Frontal cortex (tissue), 4 donors: ENCODE measurements at places on chromosomes 4 and X.

- no peak for DNase-seq
These were observed 9.6 kb downstream of the SLC25A5 start for GRCh38 chrX:119477812-119478232.

DNA sequence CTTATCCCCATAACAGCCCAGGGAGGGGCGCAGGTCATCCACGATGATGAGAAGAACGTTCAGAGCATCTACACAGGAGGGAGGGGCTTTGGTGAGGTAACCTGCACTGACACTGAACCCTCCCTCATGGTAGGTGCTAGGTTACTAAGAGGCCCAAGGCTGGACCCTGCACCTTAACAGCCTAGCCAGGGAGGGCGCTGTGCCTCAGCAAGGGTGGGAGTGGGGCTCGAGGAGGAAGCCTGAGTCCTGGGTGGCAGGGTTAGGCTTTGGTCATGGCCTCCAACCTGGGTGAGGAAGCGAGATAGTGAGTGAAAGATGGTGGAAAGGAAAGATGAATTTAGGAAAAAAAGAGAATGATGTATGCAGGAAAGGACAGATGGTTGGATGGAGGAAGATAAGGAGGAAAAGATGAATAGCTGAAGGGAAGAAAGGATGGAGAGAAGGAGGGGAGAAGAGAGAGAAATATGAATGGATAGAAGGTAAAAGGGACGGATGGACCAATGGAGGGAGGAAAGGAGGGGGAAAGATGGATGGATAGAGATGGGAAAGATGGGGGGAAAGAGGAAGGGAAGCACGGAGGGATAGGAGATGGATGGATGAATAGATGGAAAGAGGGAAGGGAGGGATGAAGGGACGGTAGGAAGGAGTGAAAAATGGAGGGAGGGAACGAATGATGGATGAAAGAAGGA lies 736 bp downstream of the IDS start:
- peak; percentile 11 for DNase-seq

DNA sequence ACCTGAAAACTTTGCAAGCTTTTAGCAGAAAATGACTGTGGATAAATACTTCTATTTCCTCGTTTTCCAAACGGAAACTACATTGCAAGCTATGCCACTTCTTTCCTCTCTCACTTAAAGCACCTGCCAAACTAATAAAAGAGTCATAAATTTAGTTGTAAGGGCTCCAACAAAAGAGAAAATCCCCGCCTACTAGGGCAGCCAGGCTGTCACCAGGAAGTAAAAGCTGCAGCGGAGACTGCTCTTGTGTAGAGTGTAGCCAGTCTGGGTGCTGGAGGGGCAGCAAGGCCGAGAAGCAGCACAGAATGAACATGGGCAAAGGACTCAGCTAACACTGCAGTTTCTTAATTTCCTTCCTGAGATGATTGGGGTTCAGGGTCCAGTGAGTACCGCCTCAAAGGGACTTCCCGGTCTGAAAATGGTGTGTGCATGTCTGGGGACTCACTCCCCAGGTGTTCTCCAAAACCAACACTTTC lies 89.3 kb upstream of the MAML3 start:
- no peak for DNase-seq

DNA sequence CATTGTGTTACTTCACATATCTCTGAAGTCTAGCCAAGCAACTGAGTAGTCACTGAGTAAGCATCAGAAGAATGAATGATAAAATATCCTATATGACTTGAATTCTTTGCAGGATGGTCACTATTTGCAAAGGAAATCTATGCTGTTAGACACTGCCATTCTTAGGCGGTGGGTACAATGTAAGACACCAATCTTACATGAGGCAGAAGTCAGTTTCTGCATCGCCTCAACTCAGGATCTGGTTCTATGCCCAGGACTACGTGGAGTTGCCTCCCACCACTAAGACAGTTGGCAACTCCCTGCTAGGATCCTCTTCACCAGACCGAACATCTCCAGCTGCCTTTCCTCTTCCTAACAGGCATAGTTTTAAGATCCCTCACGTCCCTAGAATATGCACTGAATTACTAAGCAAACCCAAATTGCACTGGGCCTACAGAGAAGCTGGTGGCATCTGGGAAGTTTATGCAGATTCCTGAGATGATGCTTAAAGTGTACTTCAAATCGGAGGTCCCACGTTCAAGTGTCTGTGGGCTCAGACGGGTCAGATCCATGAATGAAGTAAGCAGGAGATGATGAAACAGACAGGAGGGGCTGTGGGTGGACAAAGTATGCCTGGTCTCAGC lies 45.6 kb downstream of the SEL1L3 start:
- no peak for DNase-seq

DNA sequence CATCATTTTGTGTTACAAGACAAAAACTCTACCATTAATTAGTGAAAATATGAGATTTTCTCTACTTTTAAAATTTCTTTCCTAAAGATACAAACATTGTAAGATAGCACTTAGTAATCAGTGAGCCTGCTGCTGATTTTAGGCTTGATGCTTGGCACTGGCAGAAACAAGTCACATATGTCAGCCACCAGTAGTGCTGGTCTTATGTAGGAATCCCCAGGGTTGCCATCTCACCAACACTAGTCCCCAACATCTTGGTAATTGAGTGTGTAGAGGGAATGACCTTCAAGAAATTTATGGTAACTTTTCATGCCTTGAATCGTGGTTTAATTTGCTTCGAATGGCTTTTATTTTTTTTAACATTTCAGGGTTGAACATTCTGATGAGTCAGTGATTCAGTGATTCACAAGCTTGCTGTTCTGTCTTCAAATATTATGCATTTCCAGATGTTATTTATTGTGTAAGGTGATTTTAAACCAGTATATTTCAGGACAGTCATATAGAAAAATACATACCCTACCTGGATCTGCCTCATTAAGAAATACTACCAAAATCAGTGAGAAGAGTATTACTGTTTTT lies 11.9 kb downstream of the EXOC1 start:
- DNase-seq: no peak

- no peak for DNase-seq
These were observed 1.7 kb upstream of the TRPC5OS start for GRCh38 chrX:111874241-111874640.

DNA sequence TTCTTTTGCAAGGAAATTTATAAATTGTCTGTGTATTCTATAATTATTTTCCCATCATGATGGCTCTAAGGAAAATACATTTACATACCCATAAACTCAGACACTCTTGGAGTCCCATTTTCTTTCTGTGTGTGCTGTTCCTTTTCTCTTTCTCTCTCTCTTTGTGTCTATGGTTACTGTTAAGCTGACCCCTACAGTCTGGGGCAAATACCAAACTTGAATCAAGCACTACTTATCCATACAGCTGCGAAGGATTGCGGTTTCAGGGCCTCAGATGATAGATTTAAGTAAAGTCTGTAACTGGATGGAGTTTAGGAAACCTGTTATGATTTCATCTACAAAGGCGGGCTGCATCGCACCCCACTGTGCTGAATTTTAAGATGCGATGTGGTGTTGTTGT lies 150.2 kb downstream of the SHROOM3 start:
- DNase-seq: no peak

- no peak for DNase-seq
These were observed 49.0 kb downstream of the CPLX1 start for GRCh38 chr4:776743-777441.

DNA sequence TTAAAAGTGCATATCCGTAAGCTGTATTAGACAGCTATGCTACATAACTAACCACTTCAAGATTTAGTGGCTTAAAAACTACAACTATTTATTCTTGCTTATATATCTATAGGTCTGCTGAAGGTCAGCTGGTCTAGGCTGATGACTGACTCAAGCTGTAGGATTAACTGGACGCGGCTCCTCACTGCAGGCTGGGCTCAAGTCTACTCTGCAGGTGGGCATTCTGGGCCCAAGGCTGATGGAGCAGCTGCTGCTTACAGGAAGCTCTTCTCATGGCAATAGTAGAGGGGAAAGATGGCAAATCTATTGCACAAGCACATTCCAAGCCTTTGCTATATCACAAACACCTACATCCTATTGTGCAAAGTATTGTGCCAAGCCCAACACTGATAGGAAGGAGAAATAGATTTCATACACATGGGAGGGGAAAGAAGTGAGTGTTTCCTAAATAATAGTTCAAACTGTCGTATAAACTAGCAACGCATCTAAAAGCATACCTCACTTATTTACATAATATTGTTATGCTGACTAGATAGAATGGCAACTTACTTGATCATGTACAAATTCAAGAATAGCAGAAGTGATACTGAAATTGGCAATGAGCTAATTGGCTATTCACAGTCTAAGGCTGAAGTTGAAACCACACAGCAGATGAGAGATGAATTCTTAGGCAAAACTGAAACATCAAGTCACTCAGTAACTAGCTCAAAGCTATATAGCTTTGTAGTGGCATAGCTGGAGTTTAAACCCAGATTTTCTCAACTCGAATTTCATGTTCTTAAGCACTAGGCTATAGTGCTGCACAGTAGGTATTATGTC lies 263.8 kb downstream of the NKX6-1 start:
- DNase-seq: no peak

DNA sequence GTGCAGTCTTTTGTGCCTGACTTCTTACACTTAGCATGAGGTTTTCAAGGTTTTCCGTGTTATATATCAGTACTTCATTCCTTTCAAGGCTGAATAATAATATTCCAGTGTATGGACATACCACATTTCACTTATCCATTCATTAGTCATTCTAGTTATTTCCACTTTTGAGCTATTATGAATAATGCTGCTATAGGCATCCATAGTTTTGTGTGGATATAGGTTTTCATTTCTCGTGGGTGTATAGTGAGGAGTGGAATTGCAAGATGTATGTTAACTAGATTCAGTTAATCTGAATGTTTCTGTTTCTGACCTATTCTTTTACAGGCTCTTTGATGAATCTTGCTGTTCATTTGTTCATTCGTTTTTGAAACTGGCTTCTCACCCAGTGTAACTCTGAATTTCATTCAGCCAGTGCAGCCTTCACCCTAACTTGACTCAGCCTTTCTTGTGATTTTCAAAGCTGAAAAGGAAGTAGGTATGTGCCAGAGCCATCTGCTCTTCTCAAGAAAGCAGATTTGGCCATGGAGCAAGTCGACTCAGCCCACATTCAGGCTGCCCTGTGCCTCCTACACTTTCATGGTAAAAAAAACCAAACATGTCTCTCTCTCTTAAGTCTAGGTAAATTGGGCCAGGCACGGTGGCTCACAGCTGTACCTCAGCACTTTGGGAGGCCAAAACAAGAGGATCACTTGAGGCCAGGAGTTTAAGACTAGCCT lies 56.3 kb upstream of the NOCT start:
- DNase-seq: no peak

DNA sequence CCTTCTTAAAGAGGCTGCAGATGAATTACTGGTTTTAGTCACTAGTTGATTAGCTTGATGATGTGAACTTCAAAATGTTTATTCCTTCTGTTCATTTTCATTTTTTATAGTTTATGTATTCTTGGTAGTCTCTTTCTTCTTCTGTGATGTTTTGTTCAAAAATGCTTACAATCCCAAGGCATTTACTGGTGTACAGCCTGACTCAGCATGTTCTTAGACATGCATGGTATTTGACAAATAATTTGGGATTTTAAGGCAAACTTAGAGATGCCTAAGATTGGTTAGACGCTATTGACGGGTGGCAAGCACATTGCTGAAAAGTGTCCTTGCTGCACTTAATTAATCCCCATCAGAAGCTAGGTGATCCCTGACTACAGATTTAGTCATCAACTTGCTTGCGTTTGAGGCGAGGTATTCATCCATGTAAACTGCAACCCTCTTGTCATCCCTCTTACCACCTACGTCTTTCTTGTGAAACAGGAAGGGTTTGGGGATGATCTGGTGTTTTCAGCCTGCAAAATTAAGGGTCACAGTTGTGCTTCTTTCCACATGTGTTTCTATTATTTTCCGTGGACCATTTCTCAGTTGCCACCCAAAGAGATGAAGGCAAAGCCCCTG lies 331.8 kb downstream of the DKK2 start:
- no peak for DNase-seq

- no peak for DNase-seq
These were observed 24.9 kb upstream of the DCHS2 start for GRCh38 chr4:154516318-154517029.

DNA sequence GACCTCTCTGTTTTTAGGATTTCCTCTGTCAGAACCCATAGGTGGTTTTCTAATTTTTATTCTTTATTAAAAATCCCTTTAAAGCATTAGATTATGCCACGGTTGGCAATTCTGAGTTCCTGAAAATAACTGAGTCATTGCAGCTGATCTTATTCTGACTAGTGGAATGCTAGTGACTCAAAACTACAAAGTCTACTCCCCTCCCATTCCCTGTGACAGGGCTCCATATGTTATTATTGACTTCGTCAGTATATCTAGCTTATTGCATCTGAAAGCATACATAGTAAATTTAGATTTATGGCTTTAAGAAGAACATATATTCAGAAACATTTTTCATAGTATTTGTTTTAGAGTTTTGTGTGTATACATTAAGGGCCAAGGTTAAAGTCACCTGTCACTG lies 38.5 kb downstream of the HERC3 start:
- DNase-seq: no peak

DNA sequence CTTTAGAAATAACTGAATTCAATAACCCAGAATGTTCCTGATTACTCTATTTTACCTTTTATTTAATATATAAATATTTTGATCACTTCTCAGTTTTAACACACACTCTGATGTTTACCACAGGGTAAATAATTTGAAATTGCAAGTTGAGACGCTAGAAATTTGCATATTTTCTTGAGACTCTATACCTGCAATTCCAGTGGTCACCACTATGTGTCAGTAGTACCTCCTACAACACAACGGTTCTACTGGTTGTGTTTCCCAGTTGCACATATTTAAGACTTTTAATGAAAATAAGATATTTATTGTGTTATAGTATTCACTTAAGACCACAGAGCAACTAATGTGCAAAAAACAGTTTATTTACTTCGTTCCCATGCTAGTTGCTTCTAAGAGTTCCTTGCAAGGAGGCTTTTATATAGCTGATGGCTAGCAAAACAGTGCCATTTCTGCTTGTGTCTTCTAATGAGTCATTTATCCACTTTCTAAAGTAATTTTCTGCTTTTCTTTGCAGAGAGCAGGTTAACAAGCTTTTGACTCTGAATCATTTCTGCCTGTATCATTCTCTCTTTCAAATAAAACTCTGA lies 98.9 kb upstream of the PDLIM3 start:
- DNase-seq: no peak

DNA sequence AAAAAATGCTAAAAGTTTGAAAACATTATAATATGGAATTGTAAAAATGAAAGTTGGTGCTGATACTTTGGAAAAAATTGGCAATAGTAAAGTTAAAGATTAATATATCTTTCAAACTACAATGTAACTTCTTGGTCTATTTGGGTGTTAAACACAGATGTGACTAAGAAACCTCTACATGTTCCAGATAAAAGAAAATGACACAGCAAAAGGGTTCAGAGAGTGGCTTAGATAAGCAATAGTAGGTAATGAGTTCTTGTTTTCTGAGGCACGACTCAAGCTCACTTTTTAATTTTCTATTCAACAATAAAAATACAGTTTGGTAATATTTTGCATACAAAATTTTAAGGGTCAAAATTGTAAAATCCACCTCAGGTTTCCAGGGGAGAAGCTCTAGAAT lies 292.7 kb downstream of the GALNTL6 start:
- no peak for DNase-seq

DNA sequence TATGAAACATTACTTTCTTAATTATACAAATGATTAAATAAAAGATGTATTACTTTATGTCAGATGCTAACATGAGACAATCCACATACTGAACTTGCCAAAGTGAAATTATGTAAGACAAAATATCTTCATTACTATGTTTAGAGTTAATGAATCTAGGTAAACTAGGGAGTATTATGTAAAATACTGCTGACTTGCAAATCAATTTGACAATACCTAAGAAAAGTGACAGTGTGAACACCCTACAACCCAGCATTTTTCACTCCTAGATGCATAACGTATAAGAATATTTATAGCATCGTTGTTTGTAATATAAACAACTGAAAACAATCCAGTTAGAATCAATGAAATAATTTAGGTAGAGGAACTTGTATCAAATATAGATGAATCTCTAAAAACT lies 546.3 kb downstream of the MAGEB5 start:
- DNase-seq: no peak
